Smooth muscle cell of trachea (primary cell): ENCODE measurements at places on chromosomes 5 and 9. TPM values are rescaled to one million over a fixed set of nuclear protein-coding genes. Genes with fewer than 3 reads are reported as not detected.

The TMEM250 gene
- total RNA-seq = 43.1 and 80.7 TPM in 2 replicates

The CCL27 gene
- total RNA-seq = 0.15 and 0.17 TPM in 2 replicates

The TEX48 gene
- total RNA-seq = not detected in 2 replicates

The APBA1 gene
- 14.7 and 21.0 TPM in 2 replicates for total RNA-seq
